Caco-2 (cell line): ENCODE measurements at places on chromosomes 1 and 21. TPM values are rescaled to one million over a fixed set of nuclear protein-coding genes. Genes with fewer than 3 reads are reported as not detected.
A peak's percentile ranks its signal among the peaks of the same experiment; 100 is the strongest.

DNA sequence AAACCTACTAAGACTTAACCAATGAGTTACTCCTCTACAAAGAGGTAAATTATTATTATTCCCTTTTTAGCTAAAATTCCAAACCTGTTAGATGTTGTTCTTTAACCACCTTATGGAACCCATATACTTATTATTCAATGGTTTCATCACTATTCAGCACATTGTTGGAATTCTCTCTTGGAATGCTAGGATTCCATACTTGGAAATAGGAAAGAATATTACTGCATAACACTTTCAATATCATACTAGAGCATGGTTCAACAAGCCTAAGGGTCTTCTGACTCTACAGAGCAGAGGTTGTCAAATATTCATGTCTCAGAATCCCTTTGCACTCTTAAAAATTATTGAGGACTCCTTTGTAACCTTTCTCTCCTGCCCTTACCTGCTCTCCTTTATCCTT, 69.4 kb downstream of the DEGS1 start:
- peak overlapping the region; percentile 17 for H3K27ac ChIP-seq
- peaks cover 2% of the 10 kb centered on the region; the same call in 1 of the 2 replicates for H3K36me3 ChIP-seq
- H3K4me1 ChIP-seq, result no peaks in the 10 kb centered on the region
- H3K4me3 ChIP-seq, result no peak overlapping the region
- H3K27me3 ChIP-seq, result no peaks in the 10 kb centered on the region

GRCh38 chr1:228811712-228812305, 76.5 kb downstream of the RHOU start:
- no peaks in the 10 kb centered on the region for H3K36me3 ChIP-seq
- no peak overlapping the region for H3K4me3 ChIP-seq
- no peaks in the 10 kb centered on the region for H3K27me3 ChIP-seq
- no peak for DNase-seq
- peaks cover 20% of the 10 kb centered on the region for H3K4me1 ChIP-seq

GRCh38 chr1:192973988-192974387, 85.2 kb downstream of the UCHL5 start:
- H3K4me3 ChIP-seq, result no peak overlapping the region
- no peak for DNase-seq
- H3K4me1 ChIP-seq, result peaks cover 5% of the 10 kb centered on the region; the same call in 1 of the 2 replicates

PLA2G2C gene
- total RNA-seq, result not detected in 2 replicates

HEYL gene
- total RNA-seq, result 3.0 and 3.4 TPM in 2 replicates

GRCh38 chr1:21925334-21925940, 11.7 kb downstream of the HSPG2 start:
- H3K36me3 ChIP-seq, result no peaks in the 10 kb centered on the region; the same call in 1 of the 2 replicates
- no peak overlapping the region for H3K4me3 ChIP-seq
- peak overlapping the region; percentile 95 for H3K27ac ChIP-seq
- no peaks in the 10 kb centered on the region for H3K27me3 ChIP-seq
- peaks cover 95% of the 10 kb centered on the region for H3K4me1 ChIP-seq

TTC24 gene
- total RNA-seq, result not detected in 2 replicates

VANGL2 gene
- 3.2 and 3.4 TPM in 2 replicates for total RNA-seq

GRCh38 chr1:48540587-48540986, 68.6 kb upstream of the SPATA6 start:
- DNase-seq, result no peak
- H3K36me3 ChIP-seq, result no peaks in the 10 kb centered on the region
- H3K27ac ChIP-seq, result no peak overlapping the region

- H3K27me3 ChIP-seq, result no peaks in the 10 kb centered on the region
- H3K4me1 ChIP-seq, result no peaks in the 10 kb centered on the region
- no peak for DNase-seq
- H3K4me3 ChIP-seq, result no peak overlapping the region
- no peak overlapping the region for H3K27ac ChIP-seq
- H3K36me3 ChIP-seq, result no peaks in the 10 kb centered on the region
Observed at GRCh38 chr1:222867316-222867715, 52.5 kb downstream of the DISP1 start.

PKNOX1 gene
- 10.7 TPM in 2 replicates for total RNA-seq

EPHX1 gene
- total RNA-seq, result 73.7 and 88.5 TPM in 2 replicates

KLHDC7A gene
- total RNA-seq, result 5.7 and 6.1 TPM in 2 replicates

MYOM3 gene
- total RNA-seq, result not detected in 2 replicates

DNA sequence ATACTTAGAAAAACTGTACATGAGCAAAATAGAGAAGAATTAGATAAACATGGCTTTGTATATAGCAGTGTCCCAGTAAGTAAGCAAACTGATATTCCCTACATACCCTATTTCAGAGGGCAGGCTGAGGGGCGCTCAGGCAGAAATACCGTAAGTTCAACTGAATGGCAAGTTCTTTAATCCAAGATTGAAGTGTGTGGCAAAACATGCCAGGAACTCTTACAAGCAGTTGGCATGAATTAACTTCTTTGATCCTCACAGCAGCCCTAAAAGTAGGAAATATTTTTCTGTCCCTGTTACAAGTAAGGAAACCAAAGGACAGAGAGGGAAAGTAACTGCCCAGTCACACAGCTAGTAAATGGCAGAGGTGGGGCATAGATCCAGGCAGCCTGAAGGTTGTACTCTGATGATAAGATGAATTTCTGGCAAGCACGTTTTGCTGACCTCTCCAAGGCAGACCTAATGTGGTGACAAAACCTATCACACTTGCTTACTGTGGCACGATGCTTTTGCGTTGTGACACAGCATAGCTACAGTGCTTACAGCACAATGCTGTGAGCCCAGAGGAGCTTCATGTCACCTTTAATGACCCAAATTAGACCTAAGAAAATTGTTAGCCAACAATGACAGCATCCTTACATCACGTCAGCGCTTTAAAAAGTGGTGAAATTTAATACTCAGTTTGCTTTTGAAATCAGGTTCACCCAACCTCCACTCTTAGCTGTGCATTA, 35.0 kb upstream of the THEM4 start:
- H3K4me1 ChIP-seq, result peaks cover 5% of the 10 kb centered on the region; the same call in 1 of the 2 replicates
- H3K27me3 ChIP-seq, result no peaks in the 10 kb centered on the region
- DNase-seq, result no peak
- no peaks in the 10 kb centered on the region for H3K36me3 ChIP-seq
- no peak overlapping the region for H3K4me3 ChIP-seq
- H3K27ac ChIP-seq, result no peak overlapping the region

DNA sequence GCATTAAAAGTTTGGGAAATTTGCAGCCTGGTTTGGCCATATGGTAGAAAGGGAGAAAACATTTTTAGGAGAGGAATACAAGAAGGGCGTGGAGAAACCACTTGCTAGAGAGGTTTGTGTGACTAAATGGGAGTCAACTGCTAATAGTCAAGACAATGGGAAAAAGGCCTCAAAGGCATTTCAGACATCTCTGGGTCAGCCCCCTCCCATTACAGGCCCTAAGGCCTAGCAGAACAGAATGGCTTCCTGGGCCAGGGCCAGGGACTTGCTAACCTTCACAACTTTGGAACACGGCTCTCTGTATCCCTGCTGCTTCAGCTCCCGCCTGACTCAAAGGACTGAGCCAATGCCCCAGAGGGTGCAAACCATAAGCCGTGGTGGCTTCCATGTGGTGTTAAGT, 752.3 kb upstream of the ADAMTS5 start:
- H3K4me1 ChIP-seq, result peaks cover 18% of the 10 kb centered on the region
- no peaks in the 10 kb centered on the region for H3K36me3 ChIP-seq
- DNase-seq, result no peak
- H3K4me3 ChIP-seq, result no peak overlapping the region
- H3K27ac ChIP-seq, result no peak overlapping the region

- no peaks in the 10 kb centered on the region for H3K27me3 ChIP-seq
- peak overlapping the region; percentile 73 for H3K27ac ChIP-seq
- H3K4me1 ChIP-seq, result peaks cover 36% of the 10 kb centered on the region
- DNase-seq, result peak; percentile 83
- H3K4me3 ChIP-seq, result peak overlapping the region; percentile 71
Observed at GRCh38 chr1:15152318-15153183, 996 bp upstream of the TMEM51 start.

RAP1GAP gene
- total RNA-seq, result 7.2 and 9.3 TPM in 2 replicates

DNA sequence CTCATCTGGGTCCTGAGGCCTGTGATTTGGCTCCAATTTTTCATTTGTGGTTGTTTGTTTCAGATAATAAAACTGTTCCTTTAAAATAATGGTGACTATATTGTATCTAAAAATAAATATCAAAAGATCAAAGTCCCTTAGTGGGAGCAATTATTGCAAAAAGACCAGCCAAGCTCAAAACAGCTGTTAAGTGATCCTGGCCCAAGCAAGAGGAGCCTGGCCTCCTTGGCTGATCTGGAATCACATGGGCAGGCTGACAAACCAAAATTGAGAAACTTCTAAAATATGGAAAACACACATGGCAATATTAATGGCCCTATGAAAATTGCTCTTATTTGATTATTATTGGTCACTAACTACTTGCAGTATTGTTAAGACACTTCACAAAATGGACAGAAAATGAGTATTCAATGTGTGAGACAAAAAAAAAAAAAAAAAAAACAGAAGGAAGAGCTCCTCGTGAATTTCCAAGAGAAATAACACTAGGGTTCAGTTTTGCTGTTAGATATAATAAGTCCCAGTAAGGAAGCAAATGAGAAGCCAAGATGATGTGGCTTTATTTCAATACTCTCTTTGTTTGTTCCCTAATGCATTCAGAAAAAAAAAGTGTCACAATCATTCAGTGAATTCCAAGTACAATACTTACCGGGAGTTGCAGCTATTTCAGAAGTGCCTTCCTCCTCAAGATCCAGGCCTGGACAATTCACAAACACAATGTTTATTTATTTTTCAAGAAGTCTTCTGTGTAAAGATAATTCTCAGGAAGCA, 105.1 kb downstream of the SEC16B start:
- H3K27me3 ChIP-seq, result no peaks in the 10 kb centered on the region
- no peak overlapping the region for H3K4me3 ChIP-seq
- no peak overlapping the region for H3K27ac ChIP-seq
- no peaks in the 10 kb centered on the region for H3K36me3 ChIP-seq
- DNase-seq, result no peak
- no peaks in the 10 kb centered on the region for H3K4me1 ChIP-seq

MIGA1 gene
- total RNA-seq, result 12.0 and 12.1 TPM in 2 replicates

GRCh38 chr1:61441723-61442262, 283.1 kb downstream of the TM2D1 start:
- H3K27ac ChIP-seq, result peak overlapping the region; percentile 35
- peaks cover 16% of the 10 kb centered on the region for H3K4me1 ChIP-seq
- H3K36me3 ChIP-seq, result no peaks in the 10 kb centered on the region
- no peaks in the 10 kb centered on the region for H3K27me3 ChIP-seq
- DNase-seq, result no peak
- no peak overlapping the region for H3K4me3 ChIP-seq

ASAP3 gene
- 10.8 and 12.1 TPM in 2 replicates for total RNA-seq

RXRG gene
- total RNA-seq, result not detected in 2 replicates

- no peaks in the 10 kb centered on the region for H3K27me3 ChIP-seq
- no peaks in the 10 kb centered on the region for H3K4me1 ChIP-seq
- no peak overlapping the region for H3K27ac ChIP-seq
- H3K36me3 ChIP-seq, result no peaks in the 10 kb centered on the region
- no peak for DNase-seq
Observed at GRCh38 chr1:228226141-228226874, 18.5 kb downstream of the OBSCN start.

SERPINC1 gene
- 0.65 and 0.98 TPM in 2 replicates for total RNA-seq

LCE2A gene
- total RNA-seq, result not detected in 2 replicates

DNA sequence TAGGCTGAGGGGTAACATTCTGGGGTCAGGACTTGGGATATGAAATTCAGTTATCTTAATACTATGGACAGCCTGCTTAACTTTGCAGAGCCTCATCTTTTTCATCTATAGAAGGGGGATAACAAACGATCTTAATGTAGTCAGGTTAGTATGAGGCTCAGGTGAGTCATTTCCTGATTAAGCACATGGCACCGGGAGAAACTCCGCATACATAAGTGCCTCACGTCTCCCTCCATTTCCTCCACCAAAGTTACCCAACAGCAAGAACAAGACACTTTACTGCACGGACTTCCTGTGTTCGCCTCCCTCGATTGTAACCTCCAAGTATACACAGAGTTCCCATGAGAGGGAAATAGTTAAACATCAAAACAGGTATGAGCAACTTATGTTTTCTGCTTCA, 112.7 kb upstream of the COA6 start:
- no peaks in the 10 kb centered on the region for H3K4me1 ChIP-seq
- H3K27ac ChIP-seq, result no peak overlapping the region
- H3K27me3 ChIP-seq, result peaks cover 2% of the 10 kb centered on the region; the same call in 1 of the 2 replicates
- no peaks in the 10 kb centered on the region for H3K36me3 ChIP-seq
- no peak overlapping the region for H3K4me3 ChIP-seq
- no peak for DNase-seq

HSD11B1 gene
- not detected in 2 replicates for total RNA-seq

- no peaks in the 10 kb centered on the region for H3K27me3 ChIP-seq
- no peak overlapping the region for H3K4me3 ChIP-seq
- H3K27ac ChIP-seq, result peak overlapping the region; percentile 33
- peaks cover 12% of the 10 kb centered on the region for H3K4me1 ChIP-seq
Observed at GRCh38 chr1:245682638-245683628, 528.1 kb downstream of the KIF26B start.

- H3K36me3 ChIP-seq, result no peaks in the 10 kb centered on the region
- peaks cover 19% of the 10 kb centered on the region for H3K4me1 ChIP-seq
- DNase-seq, result no peak
Observed at GRCh38 chr21:41222247-41223068, 54.5 kb downstream of the BACE2 start.

DNA sequence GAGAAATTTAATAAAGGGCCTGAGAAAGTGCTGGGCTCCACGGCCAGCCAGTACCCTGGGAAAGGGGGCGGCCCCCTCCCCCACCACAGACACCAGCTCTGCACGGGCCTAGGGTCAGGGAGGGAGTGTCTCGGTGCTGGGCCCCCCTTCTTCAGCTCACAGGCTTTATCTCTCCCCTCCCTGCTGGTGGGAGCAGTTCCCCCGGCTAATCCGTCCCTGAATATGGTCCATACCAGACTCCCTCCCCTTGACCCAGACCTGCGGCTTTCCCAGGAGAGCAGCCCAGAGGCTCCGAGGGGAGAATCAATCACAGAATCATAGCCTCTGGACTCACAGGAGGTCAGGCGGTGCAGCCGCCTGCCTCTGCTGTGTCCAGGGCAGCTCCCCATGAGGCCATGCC, 26.0 kb upstream of the RSPO1 start:
- DNase-seq, result no peak
- no peaks in the 10 kb centered on the region for H3K36me3 ChIP-seq
- H3K27me3 ChIP-seq, result no peaks in the 10 kb centered on the region
- H3K27ac ChIP-seq, result no peak overlapping the region

DNA sequence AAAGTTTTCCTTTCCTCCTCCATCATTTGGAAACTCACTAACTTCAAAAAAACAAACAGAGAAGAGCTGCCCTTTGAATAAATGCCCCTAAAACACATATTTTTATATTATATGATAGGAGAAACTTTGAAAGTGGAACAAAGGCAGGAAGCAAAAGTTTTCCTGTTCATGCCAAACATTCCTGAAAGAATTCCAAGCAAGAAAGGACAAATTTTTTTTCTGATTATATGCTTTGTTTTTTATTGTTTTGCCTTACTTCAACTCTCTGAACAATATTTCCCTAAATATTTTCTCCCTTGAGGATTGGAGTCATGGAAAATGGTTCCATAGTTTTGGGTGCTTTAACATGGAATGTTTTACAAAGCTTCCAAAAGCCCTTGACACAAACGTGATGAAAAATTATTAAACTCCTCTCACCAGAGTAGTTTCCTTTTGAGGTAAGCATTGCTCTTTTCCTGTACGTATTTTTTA, 638.5 kb upstream of the CAMK1G start:
- no peaks in the 10 kb centered on the region for H3K36me3 ChIP-seq
- H3K27ac ChIP-seq, result no peak overlapping the region
- H3K27me3 ChIP-seq, result no peaks in the 10 kb centered on the region
- H3K4me1 ChIP-seq, result no peaks in the 10 kb centered on the region

HMCN1 gene
- 0.02 and 0.49 TPM in 2 replicates for total RNA-seq

- no peak overlapping the region for H3K27ac ChIP-seq
- H3K4me1 ChIP-seq, result no peaks in the 10 kb centered on the region
- no peaks in the 10 kb centered on the region for H3K36me3 ChIP-seq
- no peak overlapping the region for H3K4me3 ChIP-seq
- no peak for DNase-seq
- no peaks in the 10 kb centered on the region for H3K27me3 ChIP-seq
Observed at GRCh38 chr1:240308096-240308495, 216.4 kb downstream of the FMN2 start.

CR1L gene
- total RNA-seq, result not detected in 2 replicates
